Stimulated activated CD4-positive, alpha-beta T cell treated with anti-CD3 and anti-CD28 coated beads, Interleukin-1b, Interleukin-23, amount 100 ng/mL, for 1 hour (primary cell): ENCODE measurements at places on chromosomes 1 and 21.

DNA sequence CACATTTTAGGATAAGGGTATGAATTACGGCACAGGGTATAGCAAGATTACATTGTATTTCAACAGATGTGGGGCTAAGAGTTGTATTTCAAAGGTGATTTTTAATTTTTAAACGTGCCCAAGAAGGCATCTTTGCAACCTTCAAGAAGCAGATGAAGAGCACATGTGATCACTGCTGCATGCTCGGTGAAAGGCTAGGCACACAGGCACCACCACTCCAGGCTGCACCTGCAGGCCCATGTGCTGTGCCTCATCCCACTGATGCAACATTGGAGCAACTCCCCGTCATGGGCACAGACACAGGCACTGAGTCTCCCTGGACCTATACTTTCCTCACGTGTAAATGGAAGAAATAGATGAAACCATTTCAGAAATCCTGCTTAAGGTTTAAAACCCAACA is 23.5 kb downstream of the UBE2G2 start:
- DNase-seq, result no peak

- no peak for DNase-seq
Measured at GRCh38 chr21:43340491-43341377, 86.2 kb downstream of the SIK1 start.

GRCh38 chr1:33168556-33169289 is 13.1 kb downstream of the TRIM62 start:
- no peak for DNase-seq

DNA sequence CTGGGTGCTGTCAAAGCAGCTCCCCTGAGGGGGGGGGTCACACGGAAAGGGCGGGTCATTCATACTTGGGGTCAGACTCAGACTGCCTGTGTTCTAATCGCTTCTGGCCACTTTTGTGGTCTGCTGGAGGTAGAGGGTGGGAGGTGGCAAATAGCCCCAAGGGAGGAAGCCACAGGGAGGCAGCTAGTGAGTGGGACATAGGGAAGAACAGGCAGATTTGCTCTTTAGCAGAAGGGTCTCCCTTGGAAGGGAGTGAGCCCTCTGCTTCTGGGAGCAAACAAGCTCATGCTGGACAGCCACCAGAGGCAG is 24.5 kb downstream of the ACOT11 start:
- no peak for DNase-seq

DNA sequence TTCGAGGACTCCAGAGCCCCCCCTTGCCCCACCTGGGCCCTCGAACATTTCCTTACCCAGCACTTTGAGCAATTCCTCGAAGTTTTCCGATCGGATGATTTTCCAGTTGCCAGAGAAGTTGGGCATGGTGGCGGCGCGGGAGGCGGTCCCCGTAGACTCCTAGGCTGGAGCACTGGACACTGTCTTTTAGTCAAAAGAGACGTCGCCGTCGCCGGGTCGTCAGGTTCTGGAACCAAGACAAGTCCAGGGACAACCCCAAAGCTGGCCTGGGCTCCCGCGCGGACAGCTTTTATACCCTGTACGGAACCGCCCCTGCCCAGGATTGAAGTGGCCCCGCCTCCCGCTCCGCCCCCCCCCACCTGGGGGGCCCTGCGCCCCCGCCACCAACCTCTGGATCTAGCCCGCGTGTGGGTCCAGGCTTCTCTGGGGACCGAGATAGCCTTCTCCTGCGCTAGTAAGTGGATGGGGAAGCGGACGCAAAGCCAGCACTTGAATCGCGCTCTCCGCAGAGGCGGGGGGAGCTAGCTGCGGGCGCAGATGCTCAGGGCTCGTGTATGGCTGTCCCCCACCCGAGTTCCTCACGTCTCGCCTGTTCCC is at the start of gene CRABP2:
TSS of gene CRABP2 (minus strand) at position 263 of the 597 bp plus-strand sequence. CDS start at position 126, 137 bp downstream.
- DNase-seq, result no peak

GRCh38 chr1:89545264-89546038 is 20.8 kb downstream of the LRRC8B start:
- DNase-seq, result no peak

GRCh38 chr1:32780628-32781234 is 36.4 kb downstream of the YARS1 start:
- no peak for DNase-seq

DNA sequence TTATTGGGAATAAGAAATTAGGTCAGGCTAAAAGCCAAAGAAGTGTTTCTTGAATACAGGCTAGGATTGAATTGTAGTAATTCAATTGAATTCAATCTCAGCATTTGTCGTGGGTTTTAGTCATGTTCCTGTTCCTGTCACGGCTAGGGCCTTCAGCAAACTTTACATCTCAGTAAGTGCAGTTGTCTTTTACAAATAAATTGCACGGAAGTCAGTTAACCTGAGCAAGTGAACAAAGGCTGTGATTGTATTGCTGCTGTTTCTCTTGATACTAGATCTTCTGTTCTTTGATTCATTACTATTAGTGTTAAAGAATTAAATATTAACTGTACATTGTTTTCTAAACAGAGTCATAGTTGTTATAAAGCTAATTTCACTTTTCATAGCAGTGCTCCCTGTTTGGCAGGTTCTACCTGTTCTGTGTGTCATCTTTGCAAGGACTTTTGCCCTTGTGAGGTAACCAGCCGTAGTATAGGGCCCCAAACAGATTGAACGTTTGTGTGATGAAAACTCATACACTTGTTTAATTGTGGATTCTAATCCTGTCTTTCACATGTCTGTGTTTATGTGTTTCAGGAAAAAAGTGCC is 164.4 kb downstream of the EDEM3 start:
- DNase-seq, result no peak

GRCh38 chr1:175294179-175294756 is 101.7 kb upstream of the KIAA0040 start:
- no peak for DNase-seq

GRCh38 chr1:155064111-155064831 is 731 bp downstream of the EFNA4 start:
- no peak for DNase-seq

- no peak for DNase-seq
Measured at GRCh38 chr1:55679971-55680370, 464.8 kb upstream of the USP24 start.

GRCh38 chr1:187042538-187042937 is 213.8 kb downstream of the PLA2G4A start:
- DNase-seq, result no peak

DNA sequence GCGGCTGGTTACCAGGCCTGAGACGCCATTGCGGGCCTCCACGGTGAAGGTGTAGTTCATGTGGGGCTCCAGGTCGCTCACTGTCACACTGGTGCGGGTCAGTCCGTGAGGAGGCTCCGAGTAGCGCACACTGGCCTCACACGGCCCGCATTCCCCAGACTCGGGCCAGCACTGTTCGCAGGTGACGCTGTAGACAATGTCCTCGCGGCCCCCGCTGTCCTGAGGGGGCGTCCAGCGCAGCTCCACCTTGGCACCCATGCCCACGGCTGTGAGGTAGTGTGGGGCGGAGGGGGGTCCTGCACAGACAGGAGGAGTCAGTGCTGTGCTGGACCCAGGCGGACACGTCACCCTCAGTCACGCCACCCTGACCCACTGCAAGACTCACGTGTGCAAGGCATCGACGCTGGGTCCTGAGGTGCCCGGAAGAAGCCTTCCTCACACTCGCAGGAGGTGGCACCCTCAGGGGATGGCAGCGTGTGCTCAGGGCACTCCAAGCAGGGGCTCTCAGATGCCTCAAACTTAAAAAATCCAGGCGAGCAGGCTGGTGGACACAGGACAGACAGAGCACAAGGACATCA is 17.9 kb downstream of the EPHA2 start:
- no peak for DNase-seq

DNA sequence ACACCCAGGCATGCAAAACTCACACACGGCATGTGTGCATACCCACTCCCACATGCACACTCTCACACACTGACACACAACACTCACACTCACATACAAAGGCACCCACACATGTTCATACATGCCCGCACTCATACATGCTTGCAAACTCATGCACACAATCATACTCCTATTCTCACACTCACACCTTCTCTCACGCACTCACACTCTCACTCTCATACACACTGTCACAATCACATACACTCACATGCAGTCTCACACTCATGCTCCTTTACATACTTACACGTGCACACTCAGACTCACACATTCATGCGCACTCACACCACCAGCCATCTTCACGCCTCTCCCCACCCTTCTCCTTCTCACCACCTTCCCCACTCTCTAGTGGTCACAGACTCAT is 3.1 kb downstream of the SLC5A9 start:
- DNase-seq, result no peak

DNA sequence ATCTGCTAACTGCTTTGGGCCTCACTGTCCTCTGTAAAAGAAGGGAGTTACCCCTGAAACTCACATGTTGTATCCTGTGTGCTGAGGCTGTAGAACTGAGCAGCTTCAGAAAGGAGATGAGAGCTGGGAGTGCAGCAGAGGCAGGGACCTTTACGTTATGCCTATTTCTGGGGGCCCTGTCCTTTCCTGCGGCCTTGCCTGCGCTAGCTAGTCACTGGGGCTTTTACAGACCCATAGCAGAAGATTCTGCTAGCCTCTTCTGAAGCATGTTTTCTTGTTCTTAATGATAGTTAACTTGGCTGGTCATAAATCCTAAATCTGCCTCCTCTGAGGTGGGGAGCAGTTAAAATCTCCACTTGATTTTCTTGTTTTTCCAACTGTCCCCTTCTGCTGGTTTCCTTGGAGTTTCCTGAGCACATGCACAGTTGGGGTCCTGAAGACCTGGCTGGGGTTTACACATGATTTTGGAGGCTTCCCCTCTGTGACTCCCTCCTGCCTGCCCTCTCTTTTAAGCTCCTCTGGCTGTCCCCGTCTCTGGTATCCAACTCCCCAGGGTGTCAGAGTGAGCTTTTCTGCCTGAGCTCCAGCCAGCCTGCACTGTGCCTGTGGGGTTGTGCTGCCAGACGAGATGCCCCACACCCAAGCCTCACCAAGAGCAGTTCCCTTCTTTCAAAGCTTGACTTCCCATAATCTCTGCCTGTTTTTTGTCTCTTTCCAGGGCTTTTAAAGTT is 76.6 kb downstream of the NOS1AP start:
- DNase-seq, result no peak

DNA sequence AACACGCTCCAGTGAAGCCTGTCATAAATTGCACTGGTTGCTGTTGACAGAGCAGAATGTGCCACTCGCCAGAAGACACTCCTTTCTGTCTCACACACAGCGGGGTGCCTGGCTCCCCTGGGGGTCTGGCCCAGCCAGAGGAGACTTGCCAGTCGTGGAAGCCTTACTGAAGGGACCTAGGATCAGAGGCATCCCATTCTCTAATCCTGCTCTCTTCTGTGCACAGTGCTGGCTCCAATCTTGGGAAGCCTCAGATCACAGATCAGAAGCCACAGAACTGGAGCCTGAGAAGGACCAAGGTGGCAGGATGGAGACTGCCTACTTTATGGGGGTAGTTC is 1.4 kb downstream of the SLC9A1 start:
- no peak for DNase-seq

DNA sequence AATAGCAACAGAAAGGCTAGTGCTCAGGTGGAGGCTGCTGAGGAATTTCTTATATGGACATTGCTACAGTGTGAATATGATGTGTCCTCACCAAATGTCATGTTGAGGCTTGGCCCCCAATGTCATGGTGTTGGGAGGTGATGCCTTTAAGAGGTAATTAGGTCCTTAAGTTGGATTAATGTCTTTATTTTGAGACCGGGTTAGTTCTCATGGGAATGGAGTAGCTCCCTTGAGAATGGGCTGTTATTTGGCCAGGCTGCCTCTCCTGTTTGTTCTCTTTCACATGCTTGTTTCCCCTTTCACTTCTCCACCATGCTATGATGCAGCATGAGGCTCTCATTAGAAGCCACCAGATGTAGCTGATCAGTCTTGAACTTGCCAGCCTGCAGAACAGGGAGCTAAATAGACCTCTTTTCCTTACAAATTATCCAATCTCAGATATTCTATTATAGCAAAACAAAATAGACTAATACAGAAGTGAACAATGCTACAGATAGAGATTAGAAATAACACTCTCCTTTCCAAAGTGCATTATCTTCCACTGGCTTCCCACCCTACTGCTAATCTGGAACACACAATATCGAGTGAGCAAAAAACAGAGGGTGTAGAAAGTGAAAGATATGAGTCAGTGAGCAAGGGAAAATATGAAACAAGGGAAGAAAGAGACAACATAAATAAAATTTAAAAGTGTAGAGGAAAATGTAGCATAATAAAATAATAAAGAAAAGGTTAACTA is 160.2 kb downstream of the NTMT2 start:
- DNase-seq, result no peak

DNA sequence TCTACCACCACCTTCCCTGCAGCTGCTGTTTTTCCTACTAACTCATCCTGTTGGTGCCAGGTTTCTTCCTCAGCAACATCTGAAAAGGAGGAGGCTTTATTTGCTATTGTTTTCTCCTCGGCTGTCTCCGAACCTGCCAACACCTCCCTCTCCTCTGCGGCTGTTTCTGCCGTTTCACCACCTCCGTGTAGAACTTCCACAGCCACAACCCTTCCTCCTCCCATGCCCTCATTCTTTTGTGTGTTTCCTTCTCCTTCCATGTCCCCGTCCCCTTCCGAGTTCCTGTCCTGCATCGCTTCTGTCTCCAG is 59.0 kb upstream of the LRRC53 start:
- DNase-seq, result no peak

DNA sequence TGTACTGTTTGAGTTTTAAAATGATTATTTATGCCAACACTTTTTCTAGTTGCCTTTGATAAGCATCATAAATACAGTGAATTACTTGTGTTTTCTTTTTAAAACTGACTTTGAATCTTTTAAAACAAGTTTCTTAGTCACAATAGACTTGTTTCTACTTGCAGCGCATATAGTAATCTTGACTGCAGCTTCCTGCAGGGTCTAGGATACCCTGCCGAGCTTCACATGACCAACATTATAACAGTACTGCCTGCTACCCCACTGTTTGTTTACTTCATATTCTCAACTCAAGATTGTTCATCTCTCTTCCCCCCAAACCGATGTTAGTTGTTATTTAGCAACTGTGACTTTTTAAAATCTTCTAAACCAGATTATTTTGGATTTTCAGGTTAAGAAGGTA is 751.3 kb upstream of the NEGR1 start:
- DNase-seq, result no peak

DNA sequence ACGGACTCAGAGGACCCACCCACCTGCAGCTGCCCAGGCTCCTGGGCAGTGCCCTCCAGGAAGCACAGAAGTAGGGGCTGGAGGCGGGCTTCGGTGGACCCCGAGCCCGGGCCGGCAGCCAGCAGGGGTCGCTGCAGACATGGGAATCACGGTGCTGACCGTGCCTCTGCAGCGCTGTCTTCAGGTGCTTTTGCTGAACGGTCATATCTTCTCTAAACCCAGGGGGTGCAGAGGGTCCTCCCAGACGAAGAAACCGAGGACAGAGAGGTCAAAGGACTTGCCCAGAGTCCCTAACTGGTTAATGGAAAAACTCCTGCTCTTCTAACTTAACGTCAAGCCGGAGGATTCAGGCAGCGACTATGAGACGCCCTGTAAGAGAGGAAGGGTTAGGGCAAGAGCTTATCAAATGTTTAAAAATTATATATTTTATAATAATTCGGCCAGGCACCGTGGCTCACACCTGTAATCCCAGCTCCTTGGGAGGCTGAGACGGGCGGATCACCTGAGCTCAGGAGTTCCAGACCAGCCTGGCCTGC is 21.5 kb upstream of the LEFTY2 start:
- DNase-seq, result no peak

GRCh38 chr1:66313429-66313828 is 220.5 kb upstream of the SGIP1 start:
- DNase-seq, result no peak

GRCh38 chr1:27821761-27822315 is 8.7 kb upstream of the PPP1R8 start:
- no peak for DNase-seq
